ENCODE measurements at places on chromosomes 12 and 14.

- no peak for DNase-seq
These were observed 264.2 kb upstream of the AMIGO2 start for GRCh38 chr12:47343684-47344567.

DNA sequence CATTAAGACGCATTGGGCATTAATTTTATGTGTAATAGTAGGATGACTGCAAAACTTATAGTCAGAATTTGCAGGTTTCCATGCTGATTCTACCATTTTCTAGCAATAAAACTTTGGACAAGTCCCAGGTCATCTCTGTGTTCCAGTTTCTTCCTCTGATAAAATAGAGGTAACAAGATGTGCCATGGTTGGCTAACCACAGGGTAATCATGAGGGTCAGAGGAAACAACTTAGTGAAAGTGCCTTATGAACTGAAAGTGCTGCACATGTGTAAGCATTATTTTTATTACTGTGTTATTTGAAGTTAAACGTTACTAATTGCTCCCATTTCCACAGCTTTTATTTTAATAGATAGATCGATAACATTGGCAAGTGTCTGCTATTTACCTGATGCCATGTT is 21.1 kb downstream of the SMCO2 start:
- DNase-seq: no peak

DNA sequence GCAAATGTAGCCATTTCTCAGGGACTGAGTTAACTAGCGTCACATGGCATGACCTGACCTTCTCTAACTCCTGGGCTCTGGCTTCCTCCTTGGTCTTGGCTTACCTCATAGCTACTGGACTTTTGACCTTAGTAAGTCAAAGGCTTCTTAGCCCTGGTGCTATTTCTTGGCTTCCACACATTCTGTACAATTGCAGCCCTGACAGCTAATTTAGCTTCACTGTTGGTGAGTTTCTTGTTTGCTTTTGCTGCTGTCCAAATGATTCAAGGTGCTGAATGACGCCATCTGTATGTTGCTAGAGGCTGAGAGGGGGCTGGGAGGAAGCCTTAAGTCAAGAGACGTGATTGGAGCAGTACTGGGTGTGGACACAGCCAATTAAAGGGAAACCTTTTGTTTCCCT is 202.7 kb downstream of the PRKD1 start:
- no peak for DNase-seq

- DNase-seq: no peak
These were observed 3.5 kb downstream of the DEGS2 start for GRCh38 chr14:100155756-100156616.

DNA sequence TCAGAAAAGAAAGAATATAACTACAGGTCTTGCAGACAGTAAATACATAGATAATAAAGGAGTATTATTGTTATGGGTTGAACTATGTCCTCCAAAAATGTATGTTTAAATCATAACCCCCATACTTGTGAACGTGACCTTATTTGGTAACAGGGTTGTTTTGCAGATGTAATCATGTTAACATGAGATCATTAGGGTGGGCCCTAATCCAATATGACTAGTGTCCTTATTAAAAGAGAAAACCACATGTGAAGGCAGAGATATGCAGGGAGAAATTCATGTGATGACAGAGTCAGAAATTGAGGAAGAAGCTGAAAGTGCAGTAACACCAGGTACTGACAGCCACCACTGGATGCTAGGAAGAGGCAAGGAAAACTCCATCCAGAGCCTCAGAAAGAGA is 29.0 kb downstream of the MAGOHB start:
- no peak for DNase-seq

- DNase-seq: no peak
These were observed 17.4 kb downstream of the PAWR start for GRCh38 chr12:79673354-79673753.

DNA sequence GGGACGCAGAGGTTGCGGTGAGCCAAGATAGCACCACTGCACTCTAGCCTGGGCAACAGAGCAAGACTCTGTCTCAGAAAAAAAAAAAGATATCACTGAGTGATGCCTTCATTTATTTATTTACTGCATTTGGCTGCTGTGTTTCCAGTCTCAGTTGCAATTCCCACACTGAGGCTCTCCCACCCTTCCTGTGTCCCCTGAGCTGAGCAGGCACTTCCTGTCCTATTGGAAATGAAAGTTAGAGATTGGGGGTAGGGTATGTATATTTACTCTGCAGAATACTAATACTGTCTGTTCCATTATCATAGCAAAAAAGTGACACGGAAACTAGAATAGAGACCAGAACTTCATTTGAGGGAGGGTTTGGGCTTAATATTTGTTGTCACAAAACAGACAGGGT is 1.6 kb upstream of the RBMS2 start:
- DNase-seq: no peak

DNA sequence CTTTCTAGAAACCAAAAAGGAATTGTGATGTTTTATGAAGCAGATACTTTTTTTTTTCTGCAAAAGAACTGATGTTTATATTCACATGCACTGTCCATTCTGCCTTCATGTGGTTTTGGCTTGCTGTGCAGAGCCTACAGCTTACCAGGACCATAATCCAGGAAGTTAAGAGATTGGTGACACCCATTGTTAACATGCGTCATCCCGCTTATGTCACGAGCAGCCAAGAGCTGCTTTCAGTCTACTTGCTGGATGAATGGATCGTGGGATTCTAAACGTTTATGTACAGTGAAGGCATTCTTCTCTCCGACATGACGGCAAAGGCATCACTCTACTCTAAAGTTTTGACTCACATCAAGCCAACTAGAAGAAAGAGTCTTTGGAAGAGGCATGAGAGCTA is 76.6 kb downstream of the PAX9 start:
- DNase-seq: no peak

GRCh38 chr12:102521662-102522277 is 41.4 kb upstream of the IGF1 start:
- DNase-seq: no peak

GRCh38 chr14:69263364-69263763 is 3.4 kb downstream of the GALNT16 start:
- no peak for DNase-seq

DNA sequence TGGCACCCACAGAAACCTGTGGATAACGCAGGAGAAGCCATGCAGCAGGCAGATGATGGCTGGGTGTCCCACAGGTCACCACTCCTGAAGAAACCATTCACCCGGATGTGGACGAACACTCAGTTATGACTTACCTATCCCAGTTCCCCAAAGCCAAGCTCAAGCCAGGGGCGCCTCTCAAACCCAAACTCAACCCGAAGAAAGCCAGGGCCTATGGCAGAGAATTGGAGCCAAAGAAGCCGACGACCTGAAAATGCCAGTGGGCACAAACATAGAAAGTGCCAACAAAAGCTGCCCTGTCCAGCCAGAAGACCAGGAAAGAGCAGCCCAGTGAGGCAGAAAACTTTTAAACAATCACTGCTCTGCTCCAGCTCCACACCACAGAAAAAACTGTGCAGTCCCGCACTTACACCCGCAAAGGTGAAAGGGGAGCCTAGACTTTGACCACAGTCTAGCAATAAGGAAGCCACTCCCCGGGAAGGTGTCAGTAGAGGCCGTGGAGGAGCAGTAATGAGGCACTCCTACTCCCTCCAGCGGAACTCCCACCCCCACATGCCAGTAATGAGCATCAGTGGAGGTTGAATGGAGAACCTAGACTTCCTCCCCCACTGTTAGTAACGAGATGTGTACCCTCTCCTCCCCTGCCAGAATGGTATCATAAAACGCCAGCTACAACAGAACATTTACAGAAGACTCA is 6.0 kb upstream of the ACVRL1 start:
- DNase-seq: no peak

DNA sequence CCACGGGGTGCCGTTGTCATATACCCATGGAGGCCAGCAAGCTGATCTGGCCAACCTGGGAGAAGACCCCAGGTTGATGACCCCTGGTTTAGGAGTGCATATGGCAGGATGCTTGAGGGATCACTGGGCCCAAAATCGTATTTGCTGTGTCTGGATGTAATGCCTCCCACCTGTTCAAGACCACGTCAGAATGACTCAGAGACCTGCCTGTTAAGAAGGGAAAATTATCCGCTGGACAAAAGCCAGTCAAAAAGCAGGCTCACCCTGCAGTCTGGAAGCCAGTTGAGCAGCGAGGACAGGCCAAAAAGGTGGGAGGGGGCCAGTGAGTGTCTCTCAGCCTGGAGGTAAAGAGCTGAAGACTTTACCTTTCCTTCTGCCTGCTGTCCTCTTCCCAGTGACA is 449.2 kb downstream of the DPF3 start:
- DNase-seq: no peak

GRCh38 chr12:12835378-12836146 is 22.4 kb downstream of the DDX47 start:
- DNase-seq: no peak

DNA sequence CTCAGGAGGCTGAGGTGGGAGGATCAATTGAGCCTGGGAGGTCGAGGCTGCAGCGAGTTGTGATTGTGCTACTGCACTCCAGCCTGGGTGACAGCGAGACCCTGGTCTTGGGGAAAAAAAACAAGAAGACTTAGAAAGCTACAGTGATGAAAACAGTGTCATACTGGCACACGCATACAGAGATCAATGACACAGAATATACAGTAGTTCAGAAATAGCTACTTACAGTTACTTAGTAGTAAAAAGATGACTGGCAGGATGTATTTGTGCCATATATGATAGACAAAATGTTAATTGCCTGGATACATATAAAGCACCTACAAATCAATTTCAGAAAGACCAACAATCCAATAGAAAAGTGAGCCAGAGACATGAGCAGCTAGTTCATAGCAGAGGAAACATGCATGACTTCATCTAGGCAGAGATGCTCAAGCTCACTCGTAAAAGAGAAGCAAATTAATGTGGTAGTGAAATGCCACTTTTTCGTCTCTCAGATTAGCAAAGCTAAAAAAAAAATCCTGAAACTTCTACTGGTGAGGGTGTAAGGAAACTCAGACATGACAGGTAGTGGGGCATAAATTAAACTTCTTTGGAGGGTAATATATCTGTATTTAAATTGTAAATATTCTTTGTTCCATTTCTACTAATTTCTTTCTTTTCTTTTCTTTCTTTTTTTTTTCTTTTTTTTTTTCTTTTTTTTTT is 2.5 kb upstream of the ALDH2 start:
- DNase-seq: no peak

DNA sequence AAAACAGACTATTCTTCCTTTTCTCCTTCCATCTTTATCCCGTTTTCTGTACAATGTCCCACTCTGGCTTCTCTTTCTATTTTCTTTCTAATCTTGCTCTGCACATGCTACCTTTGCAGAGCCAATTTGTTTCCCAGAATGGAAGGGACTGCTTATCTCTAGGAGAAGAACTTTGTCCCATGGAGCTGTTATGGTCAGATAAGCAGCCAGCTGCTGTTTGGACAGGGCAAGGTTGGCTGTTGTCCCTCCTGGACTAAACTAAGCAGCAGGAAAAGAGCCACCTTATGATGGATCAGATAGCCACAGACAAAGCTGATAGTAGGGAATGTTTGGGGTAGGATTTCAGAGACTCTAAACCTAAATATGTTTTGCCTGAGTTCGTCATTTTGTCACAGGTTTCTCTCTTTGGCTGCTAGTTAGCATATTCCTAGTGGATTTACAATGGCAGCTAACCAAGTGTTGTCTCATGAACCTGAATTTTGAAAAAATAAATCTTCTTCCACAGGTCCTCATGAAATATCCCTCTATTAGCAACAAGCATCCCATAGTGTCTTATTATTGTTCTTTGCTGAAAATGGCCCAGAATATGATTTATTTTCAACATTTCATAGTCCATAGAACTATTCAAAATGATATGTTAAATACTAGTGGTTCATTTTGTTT is 262.8 kb downstream of the SLC16A7 start:
- no peak for DNase-seq

- DNase-seq: no peak
These were observed 35.2 kb downstream of the SLC8B1 start for GRCh38 chr12:113299619-113300237.

DNA sequence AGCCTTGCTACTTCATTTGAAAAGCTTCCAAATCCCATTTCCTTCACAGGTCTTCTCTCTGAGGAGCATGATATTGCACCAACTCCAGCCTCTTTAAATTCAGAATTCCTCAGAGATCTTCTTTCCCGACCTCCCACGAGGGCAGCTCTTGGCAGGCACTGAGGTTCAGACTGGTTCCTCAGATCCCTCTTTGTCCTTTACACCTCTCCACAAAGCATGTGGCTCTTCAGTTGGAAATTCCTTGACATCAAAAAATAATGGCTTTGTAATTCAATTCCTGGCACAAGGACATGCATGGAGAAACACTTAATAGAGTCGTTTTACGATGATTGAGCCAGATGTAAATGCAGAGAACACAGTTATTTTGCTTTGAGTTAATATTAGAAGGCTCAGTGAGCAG is 63.2 kb upstream of the TMX1 start:
- no peak for DNase-seq

- DNase-seq: no peak
These were observed 17.0 kb upstream of the BCL11B start for GRCh38 chr14:99288948-99289347.

DNA sequence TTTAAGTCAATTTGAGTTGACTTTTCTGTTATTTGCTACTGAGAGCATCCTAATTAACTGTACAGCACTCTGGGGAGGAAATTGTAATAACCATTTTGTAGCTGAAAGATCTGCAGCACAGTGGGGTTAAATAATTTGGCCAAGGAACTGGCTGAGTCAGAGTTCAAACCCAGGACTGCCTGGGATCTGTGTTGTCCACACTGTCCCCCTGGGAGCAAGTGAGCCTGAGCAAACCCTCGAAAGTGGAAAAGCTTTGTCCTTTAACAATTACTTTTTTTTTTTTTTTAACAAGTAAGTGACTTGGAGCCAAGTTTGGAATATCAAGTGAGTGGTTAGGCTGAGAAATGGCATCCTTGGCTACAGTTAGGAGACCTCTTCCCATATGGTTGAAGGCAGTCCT is 247.2 kb upstream of the CCDC196 start:
- DNase-seq: no peak
